ENCODE measurements at places on chromosomes 7 and 10.

- peaks cover 4% of the 10 kb centered on the region for H3K27me3 ChIP-seq
- H3K36me3 ChIP-seq = no peaks in the 10 kb centered on the region
- no peak for DNase-seq
- H3K27ac ChIP-seq = no peak overlapping the region
Observed at GRCh38 chr10:1978584-1978983, 241.3 kb upstream of the ADARB2 start.

DNA sequence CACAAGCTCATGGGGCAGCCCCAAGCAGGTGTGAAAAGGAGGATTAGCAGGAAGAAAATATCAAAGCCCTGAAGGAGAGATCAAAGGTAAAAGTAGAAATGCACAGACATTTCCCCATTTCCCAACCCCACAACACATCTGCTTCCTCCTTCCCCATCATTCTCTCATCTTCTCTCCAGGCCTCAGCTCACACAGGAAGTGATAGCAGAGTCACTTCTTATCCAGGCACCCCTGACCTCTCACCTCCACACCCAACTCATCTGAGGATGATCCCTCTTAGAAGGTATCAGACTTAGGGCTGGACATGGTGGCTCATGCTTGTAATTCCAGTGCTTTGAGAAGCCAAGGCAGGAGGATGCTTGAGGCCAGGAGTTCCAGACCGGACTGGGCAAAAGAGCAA lies 18.2 kb upstream of the GJC3 start:
- no peak overlapping the region for H3K27ac ChIP-seq
- H3K4me3 ChIP-seq = no peak overlapping the region
- no peak for DNase-seq
- H3K27me3 ChIP-seq = peaks cover 16% of the 10 kb centered on the region
- H3K36me3 ChIP-seq = no peaks in the 10 kb centered on the region

- no peak overlapping the region for H3K4me3 ChIP-seq
- no peaks in the 10 kb centered on the region for H3K27me3 ChIP-seq
- peak overlapping the region; percentile 81 for H3K27ac ChIP-seq
- DNase-seq = no peak
- H3K36me3 ChIP-seq = no peaks in the 10 kb centered on the region
Observed at GRCh38 chr7:104971290-104972071, 42.5 kb upstream of the KMT2E start.

DNA sequence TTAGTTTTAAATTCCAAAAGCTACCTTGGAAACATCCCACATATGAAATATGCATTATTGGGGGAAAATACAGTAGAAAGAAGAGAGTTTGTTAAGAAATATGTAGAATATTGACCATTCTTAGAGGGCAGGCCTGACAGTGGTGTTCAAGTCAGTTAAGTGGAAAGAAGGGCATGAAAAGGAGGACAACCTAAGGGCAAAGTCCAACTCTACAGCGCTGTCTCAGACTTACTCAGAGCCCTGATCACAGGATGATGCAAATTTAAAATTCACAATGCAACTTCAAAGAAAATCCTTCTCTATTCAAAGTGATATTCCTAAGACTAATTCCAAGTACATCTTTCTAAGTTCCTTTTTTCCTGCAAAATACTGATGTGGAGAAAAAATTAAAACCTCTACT lies 139.1 kb upstream of the LRRTM3 start:
- no peak for DNase-seq
- no peak overlapping the region for H3K4me3 ChIP-seq
- no peaks in the 10 kb centered on the region for H3K27me3 ChIP-seq
- no peak overlapping the region for H3K27ac ChIP-seq
- no peaks in the 10 kb centered on the region for H3K36me3 ChIP-seq

DNA sequence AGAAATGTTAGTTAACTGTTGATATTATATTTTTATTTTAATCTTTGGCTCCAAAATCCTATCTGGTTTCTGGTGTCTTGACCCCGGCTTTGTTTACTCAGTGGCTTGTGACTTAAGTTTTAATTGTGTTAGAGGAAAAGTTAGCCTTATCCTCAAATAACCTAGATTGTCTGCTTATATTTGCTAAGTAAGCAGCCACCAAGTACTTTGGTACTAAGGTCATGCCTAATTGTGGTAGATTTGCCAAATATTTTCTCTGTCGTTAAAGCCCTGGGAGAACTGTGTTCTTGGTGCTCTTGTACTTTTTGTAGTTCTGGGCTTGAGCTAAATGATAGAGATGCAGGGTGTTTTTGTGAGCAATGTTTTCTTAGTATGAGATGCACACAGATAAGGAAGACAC lies 34.8 kb downstream of the GPR158 start:
- no peak for DNase-seq
- H3K27ac ChIP-seq = no peak overlapping the region
- H3K36me3 ChIP-seq = no peaks in the 10 kb centered on the region
- H3K4me1 ChIP-seq = no peaks in the 10 kb centered on the region

DNA sequence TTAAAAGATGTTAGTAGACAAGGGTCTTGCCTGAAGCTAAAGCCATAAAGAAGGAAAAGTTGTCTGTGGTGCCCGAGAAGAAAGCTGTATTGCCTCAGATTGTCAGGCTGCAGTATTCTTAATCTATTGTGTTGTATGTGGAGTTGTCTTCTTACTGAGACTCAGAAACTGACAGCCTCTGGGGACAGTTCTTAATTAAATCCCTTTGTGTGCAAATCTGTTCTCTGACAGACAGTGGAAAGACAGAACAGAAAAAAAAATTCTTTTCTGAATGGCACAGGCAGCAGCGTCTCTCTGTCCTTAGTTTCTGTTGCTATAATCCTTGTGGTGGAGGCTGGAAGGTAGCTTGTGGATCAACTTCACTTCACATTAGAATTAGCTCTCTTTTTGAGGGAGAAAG lies 16.8 kb downstream of the VWC2 start:
- H3K4me3 ChIP-seq = no peak overlapping the region
- DNase-seq = no peak
- H3K27ac ChIP-seq = peak overlapping the region; percentile 56
- H3K27me3 ChIP-seq = no peaks in the 10 kb centered on the region
- peaks cover 42% of the 10 kb centered on the region for H3K4me1 ChIP-seq
- H3K36me3 ChIP-seq = no peaks in the 10 kb centered on the region

All from left ventricle myocardium inferior (tissue), 1 donor.